NCI-H2029 treated with DMSO at 0.1 percent for 48 hours (cell line): ENCODE measurements at places on chromosomes 16 and 17.
A peak's percentile ranks its signal among the peaks of the same experiment; 100 is the strongest.

- no peak for DNase-seq
Measured at GRCh38 chr17:57926723-57927047, 28.5 kb downstream of the CUEDC1 start.

DNA sequence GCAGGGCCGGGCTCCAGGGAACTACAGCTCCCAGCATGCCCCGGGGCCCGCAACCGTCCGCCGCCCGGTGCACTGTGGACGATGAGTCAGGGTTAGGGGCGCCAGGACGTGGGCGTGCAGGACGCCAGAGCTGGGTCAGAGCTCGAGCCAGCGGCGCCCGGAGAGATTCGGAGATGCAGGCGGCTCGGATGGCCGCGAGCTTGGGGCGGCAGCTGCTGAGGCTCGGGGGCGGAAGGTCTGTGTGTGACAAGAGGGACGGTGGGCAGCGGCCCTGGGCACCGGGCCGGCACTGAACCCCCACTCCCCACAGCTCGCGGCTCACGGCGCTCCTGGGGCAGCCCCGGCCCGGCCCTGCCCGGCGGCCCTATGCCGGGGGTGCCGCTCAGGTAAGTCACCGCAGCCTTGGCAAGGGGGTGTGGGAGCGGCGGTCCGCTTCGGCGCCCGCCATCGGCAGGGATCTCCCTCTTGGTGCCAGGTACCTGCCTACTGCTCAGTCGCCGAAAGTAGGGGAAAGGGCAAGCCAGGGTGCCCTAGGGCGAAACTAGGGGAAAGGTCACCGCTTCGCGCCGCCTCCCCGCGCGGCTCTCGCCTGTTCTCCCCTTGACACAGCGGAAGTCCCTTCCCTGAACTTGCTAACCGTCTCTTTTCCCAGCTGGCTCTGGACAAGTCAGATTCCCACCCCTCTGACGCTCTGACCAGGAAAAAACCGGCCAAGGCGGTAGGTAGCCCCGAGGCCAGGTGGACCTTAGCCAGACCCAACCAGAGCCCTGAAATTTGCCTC is at the start of the genes ACADVL and DLG4:
TSS of gene ACADVL (plus strand) at position 127 of the 781 bp plus-strand sequence. CDS start at position 174, 47 bp downstream.
TSS of gene DLG4 (minus strand) at position 25 of the 781 bp plus-strand sequence.
- DNase-seq = peak; percentile 14

- DNase-seq = no peak
Measured at GRCh38 chr17:46886310-46886663, 34.9 kb downstream of the WNT9B start.

DNA sequence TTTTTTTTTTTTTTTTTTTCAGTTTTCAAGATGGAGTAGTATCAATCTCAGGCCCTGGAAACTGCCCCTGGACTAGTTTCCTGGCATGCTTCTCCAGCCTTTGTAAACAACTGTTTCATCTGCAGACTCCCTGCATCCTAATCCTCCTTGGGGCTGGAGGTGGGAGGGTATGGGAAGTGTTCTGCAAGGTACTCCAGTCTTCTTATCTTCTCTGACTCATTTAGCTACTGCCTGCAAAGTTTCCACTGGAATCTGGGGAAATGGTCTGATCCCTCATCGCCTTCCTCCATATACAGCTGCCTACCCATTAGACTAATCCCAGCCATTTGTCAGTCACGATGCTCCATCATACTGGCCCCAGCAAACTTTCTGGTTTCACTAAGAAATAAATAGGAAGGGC is 21.5 kb downstream of the COPZ2 start:
- DNase-seq = no peak

GRCh38 chr16:72302332-72302731 is 130.4 kb upstream of the PMFBP1 start:
- no peak for DNase-seq

GRCh38 chr16:64397042-64397441 is 724.8 kb downstream of the CDH11 start:
- no peak for DNase-seq

DNA sequence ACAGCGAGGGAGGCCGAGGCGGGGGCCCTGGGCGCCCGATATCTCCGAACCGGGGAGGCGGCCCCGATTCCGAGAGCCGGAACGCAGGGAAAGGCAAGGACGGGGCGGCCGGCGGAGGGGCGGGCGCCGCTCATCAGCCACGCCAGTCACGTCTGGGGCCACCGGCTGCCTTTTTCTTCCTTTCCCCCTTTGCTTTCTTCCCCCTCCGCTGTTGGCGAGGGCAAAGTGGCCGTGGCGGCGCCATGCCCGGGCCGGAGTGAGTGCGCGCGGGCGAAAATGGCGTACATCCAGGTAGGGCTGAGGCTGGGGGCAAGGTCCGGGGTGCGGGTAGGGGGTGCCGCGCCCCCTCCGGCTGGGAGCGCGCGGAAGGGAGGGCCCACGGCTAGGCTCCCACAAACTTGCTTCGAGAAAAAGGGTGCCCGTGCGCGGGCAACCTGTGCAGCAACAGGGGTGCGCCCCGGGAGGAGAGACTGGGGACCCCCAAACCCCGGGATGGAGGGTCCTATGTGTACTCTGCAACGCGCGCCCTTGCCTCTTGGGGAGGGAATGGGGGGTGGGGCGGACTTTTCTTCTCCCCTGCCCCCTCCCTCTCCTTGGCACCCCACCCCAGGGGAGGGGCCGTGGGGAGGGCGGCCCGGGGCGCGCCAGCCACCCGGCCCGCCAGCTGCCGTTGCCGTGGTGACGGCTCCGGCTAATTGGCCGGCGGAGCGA is 486 bp downstream of the SYT17 start:
- peak; percentile 29 for DNase-seq

DNA sequence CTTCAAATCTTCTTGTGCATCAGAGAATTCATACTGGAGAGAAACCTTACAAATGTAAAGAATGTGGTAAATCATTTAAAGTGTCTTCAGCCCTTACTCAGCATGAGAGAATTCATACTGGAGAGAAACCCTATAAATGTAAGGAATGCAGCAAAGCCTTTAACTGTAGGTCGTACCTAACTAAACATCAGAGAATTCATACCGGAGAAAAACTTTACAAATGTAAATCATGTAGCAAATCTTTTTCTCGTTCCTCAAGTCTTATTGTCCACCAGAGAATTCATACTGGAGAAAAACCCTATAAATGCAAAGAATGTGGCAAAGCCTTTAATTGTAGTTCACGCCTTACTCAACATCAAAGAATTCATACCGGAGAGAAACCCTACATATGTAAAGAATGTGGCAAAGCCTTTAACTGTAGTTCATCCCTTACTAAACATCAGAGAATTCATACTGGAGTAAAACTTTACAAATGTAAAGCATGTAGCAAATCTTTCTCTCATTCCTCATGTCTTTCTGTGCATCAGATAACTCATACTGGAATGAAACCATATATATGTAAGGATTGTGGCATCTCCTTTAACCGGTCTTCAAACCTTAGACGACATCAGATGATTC is 118.5 kb upstream of the ZNF267 start:
- no peak for DNase-seq

GRCh38 chr16:89525146-89525913 is 17.1 kb downstream of the SPG7 start:
- no peak for DNase-seq
